ENCODE measurements at places on chromosomes 5 and 9.

GRCh38 chr5:13860146-13860545 is 84.3 kb downstream of the DNAH5 start:
- no peak for DNase-seq

- DNase-seq: no peak
Measured at GRCh38 chr5:66343370-66344071, 199.4 kb downstream of the SREK1 start.

- no peak for DNase-seq
Measured at GRCh38 chr5:27241564-27242257, 203.3 kb upstream of the CDH9 start.

- no peak for DNase-seq
Measured at GRCh38 chr5:56610093-56610698, 205.2 kb upstream of the MAP3K1 start.

- no peak for DNase-seq
Measured at GRCh38 chr9:95087659-95088242, 229.8 kb downstream of the FANCC start.

GRCh38 chr5:172745838-172746237 is 25.2 kb downstream of the DUSP1 start:
- DNase-seq: no peak

DNA sequence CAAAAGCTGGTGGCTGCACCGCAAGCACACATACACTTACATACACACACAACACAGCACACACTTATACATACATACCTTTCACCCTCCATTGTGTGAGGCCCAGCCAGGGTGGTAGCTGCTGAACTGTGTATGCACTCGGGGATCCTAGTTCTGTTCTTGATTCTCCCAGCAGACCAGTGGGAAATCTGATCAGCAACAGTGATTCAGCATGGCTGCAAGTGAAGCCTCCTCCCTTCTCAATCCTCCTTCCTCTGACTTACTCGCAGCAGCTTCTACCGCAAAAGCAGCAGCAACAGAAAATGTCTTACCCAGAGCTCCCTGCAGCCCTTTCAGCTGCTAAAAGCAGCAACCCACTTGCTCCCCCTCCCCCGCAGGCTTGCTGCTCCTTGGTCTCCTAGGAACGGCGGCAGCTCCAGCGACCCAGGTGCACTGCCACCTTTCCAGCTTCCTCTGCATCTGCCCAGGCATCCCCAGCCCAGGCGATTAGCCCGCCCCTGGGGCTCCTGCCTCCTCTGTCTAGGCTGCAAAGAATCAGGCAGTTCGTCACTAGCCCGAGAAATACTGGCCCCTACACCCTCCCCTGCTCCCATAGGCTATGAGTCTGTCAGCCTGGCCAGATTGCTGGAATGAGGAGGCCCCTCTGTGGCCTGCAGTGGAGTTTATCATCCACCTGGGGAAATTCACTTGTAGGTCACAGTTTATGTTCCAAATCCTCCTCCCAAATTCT is at the start of gene KLHL3:
Gene KLHL3, minus strand, starts transcription at position 535 of the 730 bp plus-strand sequence. Its CDS starts 443 bp downstream, at position 92.
- peak; percentile 7 for DNase-seq

DNA sequence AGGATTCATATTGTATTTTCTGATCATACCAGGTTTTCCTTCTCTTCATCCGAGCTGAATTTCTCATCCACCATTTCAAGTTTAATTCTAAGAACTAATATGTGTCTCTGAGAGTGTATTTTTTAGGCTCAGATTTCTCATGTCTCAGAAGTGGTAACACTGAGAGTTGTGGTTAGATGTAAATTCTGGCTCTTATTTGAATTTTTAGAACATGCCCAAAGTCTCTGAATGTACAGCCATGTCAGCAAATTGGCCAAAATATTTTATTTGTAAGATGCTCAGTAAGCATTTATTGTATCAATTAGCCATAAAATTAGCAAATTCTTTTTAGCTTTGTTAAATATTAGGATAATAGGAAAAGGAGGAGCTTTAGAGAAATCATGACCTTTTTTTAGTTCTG is 16.6 kb downstream of the SV2C start:
- DNase-seq: no peak

GRCh38 chr9:71685988-71686387 is 82.3 kb downstream of the CEMIP2 start:
- no peak for DNase-seq

- no peak for DNase-seq
Measured at GRCh38 chr5:57725658-57726504, 243.3 kb upstream of the ACTBL2 start.

GRCh38 chr5:78606241-78606640 is 42.3 kb downstream of the LHFPL2 start:
- DNase-seq: no peak

GRCh38 chr5:106451998-106452397 is 1218.7 kb downstream of the EFNA5 start:
- no peak for DNase-seq

DNA sequence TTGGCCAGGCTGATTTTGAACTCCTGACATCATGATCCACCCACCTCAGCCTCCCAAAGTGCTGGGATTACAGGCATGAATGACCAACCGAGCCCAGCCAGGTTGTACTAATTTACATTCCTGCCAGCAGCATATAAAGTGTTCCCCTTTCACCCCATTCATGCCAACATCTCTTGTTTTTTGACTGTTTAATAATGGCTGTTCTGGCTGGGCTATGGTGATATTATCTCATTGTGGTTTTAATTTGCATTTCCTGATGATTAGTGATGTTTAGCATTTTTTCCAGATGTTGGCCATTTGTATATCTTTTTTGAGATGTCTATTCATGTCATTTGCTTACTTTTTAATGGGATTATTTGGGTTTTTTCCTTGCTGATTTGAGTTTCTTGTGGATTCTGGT is 87.3 kb downstream of the INVS start:
- DNase-seq: no peak

- no peak for DNase-seq
Measured at GRCh38 chr5:138064526-138064925, 19.3 kb upstream of the WNT8A start.

DNA sequence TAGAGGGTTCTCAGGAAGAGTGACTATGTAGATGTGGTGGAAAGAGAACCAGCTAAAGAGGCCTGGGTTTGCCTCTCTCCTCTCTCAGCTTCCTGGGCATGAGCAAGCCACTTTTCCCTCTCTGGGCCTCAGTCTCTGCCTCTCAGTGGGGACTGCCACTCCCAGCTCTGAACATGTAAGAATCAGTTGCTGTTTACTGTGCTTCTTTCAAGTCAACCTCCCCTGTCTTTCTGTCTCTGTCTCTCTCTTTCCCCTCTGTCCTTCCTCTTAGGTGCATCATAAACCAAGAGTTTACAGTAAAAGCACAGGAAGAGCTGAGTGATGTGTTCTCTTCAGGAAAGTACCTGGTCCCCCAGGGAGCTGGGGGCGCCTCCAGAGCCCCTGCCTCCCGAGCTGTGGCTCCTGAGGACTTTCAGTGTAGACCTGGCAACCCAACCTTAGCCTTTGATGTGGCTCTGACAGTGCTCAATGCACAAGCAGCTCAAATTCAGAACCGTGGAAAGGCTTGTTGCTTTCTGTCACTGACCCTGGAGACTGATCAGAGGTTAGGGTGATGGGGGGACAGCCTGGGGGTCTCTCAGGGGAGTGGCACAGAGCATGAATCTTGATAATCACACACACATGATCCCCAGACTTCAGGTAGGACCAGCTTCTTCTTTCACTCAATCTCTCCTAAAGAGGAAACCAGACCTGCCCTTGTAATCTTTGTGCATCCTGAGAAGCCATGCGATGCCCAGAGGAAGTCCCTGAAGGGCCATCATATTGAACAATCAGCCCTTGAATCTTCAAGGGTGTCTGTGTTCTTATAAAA is 59.4 kb upstream of the TNFSF8 start:
- peak; percentile 25 for DNase-seq

DNA sequence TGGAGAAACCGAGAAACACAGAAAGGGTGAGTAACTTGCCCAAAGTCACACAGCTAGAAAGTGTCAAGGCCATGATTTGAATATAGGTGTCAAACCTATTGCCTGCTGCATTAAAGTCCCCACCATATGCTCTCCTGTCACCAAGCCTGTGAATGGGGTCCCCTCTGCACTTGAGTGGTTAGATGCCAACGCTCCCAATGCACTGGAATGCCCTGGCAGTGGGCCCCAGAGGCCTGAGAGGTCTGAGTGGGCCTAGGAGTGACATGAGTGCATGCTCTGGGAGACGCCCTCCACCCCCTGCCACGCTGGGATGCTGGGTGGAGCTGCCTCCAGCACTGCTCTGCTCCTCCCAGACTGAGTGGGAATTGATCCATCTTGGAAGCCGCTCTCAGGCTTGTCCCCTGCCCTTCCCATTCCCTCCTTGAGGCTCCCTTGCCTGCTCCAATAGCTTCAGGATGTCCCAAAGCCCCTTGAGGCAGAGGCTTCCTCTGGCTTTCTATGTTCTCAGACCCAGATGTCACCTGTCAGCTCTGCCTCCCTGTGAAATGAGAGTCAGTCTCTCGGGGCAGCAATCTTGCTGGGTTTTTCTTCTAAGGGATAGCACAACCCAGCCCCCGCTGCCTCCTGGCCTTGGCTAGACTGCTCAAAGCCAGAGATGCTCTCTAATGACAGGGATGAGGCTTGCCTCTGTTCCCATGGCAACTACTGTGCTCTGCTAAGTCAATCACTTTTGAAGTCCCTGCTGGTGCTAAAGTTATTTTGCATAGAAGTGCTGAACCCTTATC is 6.6 kb upstream of the ARSI start:
- DNase-seq: no peak

DNA sequence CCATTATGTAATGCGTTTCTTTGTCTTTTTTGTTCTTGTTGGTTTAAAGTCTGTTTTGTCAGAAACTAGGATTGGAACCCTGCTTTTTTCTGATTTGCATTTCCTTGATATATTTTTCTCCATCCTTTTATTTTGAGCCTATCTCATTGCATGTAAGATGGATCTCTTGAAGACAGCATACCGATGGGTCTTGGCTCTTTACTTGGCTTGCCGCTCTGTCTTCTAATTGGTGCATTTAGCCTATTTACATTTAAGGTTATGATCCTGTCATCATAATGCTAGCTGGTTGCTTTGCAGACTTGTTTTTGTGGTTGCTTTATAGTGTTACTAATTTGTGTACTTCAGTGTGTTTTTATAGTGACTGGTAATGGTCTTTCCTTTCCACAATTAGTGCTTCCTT is 13.3 kb upstream of the CDKN2B start:
- no peak for DNase-seq

DNA sequence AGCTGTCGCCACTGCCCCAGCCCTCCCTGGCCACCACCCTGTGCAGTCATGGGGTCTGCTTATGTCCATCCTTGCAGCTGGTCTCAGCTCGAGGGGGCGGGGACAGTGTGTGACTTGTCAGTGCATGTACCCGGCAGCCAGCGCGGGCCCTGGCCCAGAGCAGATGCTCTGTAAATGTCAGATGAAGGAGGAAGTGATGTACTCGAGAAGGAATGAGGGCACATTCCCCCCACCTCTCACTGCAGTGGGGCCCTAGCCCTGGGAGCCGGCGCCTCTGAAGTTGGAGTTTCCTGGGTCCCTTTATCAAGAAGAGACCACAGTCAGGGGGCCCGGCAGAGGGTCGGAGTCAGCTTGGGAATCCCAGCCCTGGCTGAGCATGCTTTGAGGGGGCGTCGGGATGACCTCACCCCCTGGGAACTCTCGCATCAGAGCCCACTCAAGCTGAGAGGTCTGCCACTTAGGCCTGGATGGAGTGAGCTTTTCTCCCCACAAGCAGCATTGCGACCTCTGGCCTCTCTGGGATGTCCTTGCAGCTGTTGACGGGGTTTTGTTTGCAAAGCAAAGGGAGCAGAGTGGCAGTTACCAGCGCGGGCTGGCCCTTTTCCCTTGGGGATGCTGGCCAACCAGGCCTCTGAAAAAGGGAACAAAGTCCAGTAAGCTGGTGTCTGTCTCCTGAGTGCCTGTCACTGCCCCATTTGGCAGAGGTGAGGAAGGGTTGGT is 19.0 kb downstream of the NEURL1B start:
- DNase-seq: peak; percentile 46

- DNase-seq: peak; percentile 61
Measured at GRCh38 chr5:36728697-36729543, 122.5 kb downstream of the SLC1A3 start.

- DNase-seq: no peak
Measured at GRCh38 chr5:91146230-91146629, 236.9 kb downstream of the ARRDC3 start.

- DNase-seq: no peak
Measured at GRCh38 chr5:168334695-168335094, 43.2 kb downstream of the WWC1 start.

GRCh38 chr5:2015124-2015848 is 132.6 kb upstream of the IRX4 start:
- DNase-seq: no peak

DNA sequence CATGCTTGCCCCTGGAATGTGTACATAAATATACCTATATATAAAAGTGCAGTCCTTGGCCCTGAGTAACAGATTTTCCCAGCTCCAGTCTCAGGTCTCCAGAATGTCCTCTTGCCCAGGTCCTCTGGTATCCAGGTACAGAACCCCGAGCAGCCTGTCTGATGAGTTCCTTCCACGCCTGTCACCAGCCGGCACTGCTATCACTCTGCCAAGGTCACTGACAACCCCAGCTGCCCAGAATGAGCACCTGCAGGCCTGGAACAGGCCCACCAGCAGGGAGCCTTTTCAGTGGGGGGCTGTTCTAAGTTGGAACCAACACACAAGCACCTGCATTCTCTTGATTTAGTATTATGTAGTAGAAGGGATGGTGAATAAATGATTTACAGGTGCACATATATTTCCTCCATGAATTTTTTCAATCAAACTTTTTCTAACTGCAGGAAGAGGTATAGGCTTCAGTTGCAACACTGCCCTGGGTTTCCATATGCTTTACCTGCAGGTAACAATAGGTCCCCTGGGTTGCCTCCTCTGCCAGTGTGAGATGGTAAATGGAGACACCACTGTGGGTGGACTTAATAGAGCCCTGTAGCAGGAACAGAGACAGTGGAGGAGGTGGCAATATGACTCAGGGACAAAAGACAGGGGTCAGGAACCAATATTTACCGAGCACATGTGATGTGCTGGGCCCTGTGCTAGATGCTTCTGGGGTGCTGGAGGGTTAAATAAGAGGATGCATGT is 291.9 kb downstream of the SPOCK1 start:
- DNase-seq: no peak

GRCh38 chr5:64229163-64229774 is 63.6 kb downstream of the RNF180 start:
- peak; percentile 25 for DNase-seq

GRCh38 chr5:58499941-58500340 is 8.7 kb downstream of the GAPT start:
- no peak for DNase-seq

DNA sequence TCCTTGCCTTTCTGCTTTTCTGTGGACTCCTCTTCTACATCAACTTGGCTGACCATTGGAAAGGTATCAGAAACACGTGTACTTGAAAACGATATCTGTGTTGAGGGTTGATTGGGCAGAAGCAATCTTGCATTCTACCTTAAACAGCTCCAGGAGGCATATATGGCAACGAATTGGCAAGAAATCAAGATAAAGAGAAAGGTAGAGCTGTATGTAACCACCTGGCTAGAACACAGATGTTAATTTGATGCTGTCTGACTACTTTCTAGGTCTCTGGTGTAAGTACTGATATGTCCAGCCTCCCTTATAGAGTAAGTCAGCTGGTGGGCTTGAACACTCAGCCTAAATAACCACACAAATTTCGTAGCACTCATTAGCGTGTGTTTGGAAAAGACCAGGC is 1.3 kb downstream of the MAN1B1 start:
- DNase-seq: no peak
